ENCODE measurements at places on chromosomes 7 and 10.

DNA sequence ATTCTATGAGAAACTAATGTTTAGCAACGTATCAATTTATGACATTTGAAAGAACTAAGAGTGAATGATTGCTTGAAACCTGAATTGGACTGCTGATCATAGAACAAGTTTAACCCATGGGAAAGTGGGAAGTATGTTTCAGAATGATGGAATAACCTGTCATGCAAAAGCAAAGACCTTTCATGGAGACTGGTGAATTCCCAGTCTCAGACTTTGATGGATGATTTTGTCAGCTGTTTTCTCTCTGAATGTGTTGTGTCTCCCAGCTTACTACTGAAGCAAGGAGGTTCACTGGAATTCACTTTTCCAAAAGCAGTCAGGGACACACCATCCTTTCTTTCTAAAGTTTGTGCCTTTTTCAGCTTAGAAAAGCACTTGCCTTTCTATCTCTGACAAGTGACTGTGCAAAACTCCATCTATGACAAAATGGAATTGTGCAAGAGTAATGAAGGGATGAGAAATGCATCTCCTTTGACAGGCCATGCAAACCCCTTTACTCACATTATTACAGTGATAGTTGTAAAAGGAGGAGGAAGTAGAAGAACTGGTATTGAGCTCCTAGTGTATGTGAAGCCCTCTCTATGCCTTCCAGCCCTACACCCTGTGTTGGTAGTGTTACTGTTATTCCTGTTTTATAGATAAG lies 176.1 kb downstream of the PRKG1 start:
- DNase-seq: no peak

GRCh38 chr10:22997096-22997495 lies 69.2 kb downstream of the ARMC3 start:
- no peak for DNase-seq

GRCh38 chr10:45353186-45353585 lies 20.8 kb upstream of the ALOX5 start:
- DNase-seq: no peak

DNA sequence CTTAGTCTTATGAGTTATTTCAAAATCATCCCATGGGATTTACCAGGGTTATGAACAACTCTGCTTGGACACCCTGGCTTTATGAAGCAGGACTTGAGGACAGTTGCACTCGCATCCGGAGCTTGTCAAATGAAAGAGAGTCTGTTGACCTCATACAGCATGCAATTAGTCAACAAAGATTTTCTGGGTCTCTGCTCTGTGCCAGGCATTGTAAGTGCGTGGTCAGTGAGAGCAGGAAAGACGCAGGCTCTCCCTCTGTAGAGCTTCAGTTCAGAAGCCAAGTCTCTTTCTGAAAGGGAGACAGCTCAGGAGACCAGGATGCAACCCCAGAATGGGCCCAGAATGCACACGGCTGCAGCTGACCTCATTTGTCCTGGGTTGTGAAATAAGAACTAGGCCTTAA lies 45.5 kb upstream of the DMBT1 start:
- DNase-seq: no peak

DNA sequence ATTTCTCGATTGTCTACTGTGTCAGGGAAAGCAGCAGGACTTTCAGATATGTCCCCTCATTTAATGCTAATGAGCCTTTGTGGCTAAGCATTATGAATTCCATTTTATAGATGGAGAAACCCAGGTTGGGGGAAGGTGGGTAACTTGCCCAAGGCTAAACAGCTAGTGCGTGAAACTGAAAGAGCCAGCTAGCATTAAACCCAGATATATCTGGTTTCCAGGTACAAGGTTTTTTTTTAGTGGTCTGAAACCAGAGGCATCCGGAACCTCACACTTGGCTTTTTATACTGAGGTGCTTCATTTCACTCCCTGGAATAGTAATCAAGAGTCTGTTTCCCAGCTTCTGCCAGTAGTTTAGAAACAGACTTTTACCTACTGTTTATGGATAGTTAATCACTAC lies 694.8 kb downstream of the PHTF2 start:
- no peak for DNase-seq

- peak; percentile 3 for DNase-seq
Measured at GRCh38 chr10:108323274-108323798, 1158.8 kb upstream of the SORCS1 start.

DNA sequence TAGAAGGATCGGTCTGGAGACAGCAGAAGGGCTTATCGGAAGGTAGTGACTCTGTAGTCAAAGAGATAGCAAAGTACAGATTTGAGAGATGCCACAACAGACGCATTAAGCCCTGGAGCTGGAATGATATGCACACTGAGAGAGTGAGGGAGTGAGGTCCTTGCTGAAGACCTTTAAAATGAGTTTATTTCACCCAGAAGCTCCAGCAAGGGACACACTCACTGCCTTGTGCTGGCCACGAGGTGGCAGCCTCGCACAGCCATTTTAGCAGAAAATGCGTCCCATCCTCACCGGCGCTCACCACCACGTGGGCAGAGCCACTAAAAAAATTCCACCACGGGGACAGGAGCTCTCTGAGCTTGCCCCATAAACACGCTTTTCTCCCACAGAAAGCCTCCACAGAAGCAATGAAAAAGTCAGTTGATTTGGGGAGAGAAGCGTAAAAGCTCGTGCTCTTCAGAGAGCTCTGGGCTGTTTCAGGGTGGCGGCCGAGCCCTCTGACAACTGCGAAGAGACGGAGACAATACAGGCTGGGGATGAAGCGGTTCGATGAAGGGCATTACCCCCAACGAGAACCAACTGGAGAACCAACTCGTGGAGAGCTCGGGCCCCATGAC lies 163.0 kb upstream of the KLF14 start:
- peak; percentile 74 for DNase-seq

GRCh38 chr10:80167471-80168161 lies 35.1 kb downstream of the PLAC9 start:
- no peak for DNase-seq

DNA sequence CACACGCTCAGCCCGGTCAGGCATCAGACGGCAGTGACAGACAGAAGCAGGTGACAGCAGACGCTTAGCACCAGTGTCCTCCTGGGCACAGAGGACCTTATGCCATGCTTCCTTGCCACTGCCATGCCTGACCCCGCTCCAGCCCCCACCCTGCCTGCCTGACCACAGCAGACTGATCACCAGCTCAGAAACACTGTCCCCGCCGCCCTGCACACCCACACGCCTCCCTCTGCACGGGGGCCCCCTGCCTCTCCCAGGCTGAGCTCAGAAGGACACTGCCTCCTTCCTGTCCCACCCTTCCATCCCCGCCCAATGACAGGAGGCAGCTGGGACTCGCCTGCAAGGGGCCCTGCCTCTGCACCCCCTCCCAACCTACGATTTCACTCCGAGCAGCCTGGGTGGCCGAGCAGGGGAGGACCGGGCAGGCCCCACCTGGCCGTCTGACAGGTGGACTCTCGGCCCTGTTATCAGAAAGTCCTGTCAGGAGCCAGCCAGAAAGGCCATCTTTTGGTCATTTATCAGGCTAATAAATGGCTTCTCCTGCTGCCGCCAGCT lies 183.4 kb downstream of the ELFN1 start:
- DNase-seq: no peak

- no peak for DNase-seq
Measured at GRCh38 chr7:139866047-139866837, 37.2 kb downstream of the TBXAS1 start.

- DNase-seq: no peak
Measured at GRCh38 chr10:60511477-60512229, 122.0 kb upstream of the ANK3 start.

- no peak for DNase-seq
Measured at GRCh38 chr7:148230296-148230695, 360.3 kb upstream of the C7orf33 start.

DNA sequence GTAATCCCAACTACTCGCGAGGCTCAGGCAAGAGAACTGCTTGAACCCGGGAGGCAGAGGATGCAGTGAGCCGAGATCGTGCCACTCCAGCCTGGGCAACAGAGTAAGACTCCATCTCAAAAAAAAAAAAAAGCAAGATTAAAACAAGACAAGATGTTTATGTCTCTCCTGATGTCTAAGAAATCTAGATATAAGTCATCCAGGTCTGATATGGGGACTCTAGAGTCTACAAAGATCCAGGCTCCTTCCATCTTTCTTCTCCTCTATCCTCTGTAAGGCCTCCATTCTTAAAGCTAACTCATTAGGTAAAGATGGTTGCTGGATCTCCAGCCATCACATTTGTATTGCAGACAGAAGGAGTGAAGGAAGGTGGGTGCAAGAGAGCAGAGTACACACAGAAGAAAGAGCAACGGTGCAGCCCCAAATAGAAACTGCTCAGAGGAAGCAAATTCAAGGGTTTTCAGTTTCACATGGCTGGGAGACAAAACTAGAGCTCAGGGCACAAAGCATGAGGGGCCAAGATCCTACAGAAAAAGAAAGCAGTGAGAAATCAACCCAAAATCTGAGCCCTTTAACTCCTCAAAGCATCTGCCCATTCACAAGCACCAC lies 57.6 kb downstream of the USP6NL start:
- DNase-seq: no peak

GRCh38 chr7:73621168-73622063 lies 2.9 kb downstream of the MLXIPL start:
- DNase-seq: no peak

GRCh38 chr7:83452256-83452655 lies 196.7 kb downstream of the SEMA3E start:
- no peak for DNase-seq

DNA sequence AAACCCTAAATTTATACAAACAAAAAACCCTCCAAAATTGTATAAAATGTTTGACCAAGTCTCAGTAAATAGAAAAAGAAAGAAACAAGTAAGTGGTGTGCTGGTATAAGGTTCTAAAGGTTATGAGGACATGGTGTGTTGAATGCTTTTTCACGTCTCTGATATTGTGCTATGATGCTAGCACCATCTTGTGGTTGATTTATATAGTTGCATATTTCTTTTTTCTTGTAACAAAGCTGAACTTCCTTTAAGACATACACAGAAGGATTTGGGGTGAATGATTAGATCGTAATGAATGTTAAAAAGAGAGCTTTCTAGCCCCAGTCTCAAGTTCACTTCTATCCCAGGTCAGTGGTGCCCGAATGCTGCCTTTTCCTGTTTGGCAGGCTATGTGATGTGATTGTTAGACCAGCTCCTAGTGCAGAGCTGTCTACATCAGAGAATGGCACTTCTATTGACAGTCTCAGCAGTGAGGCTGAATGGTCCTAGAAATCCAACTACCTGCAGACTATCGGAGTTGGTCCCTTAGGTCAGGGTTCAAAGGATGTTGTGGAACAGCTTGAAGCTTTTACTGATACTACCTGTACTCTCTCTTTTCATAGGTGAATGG lies 25.0 kb downstream of the VTI1A start:
- DNase-seq: peak; percentile 20

GRCh38 chr10:7030134-7030855 lies 380.5 kb downstream of the SFMBT2 start:
- DNase-seq: no peak

- DNase-seq: no peak
Measured at GRCh38 chr10:132702601-132703418, 83.1 kb downstream of the NKX6-2 start.

GRCh38 chr7:155758348-155758747 lies 53.9 kb downstream of the SHH start:
- no peak for DNase-seq

GRCh38 chr7:95897557-95898251 lies 125.3 kb downstream of the DYNC1I1 start:
- DNase-seq: no peak

DNA sequence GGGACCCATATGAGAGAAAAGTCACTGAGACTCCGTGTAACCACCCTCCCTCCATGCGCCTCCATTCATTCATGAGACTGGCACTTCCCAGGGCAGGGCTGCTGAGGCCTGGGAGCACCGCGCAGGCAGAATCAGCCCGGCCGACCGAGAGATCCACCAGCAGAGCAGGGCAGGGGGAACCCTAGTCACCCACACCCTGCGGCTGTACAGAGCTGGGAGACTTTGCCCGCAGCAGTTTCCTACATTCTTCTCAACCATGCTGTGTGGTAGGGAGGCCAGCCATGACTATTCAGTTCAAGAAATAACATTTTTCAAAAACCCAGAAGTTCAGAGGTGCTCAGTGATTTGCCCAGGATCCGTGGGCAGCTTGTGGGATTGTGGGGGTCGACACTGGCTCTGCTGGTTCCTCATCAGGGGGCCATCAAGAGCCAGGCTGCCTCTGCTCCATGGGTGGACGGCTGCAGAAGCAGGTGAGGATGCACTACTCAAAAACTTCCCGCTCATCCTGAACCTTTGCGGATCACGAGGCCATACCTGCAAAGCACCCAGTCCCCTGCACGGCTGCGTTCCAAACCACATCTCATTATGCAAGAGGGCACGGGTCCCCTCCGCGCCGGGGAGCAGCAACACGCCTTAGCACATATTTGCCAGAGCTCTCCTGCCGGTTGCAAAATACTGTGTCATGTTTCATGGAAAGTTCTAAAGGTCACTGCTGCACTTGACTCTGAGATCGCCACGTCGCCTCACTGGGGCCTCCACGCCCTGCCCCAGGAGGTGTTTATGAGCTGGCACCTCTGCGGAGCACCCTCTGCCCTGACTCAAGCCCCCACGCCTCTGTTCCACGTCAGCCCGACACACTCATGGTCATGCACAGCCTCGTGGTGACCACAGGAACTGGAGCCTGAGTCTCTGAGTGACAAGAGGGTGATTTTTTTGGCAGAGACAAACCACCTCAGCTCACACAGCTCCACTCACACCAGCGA lies 132.0 kb downstream of the PRKAG2 start:
- no peak for DNase-seq

DNA sequence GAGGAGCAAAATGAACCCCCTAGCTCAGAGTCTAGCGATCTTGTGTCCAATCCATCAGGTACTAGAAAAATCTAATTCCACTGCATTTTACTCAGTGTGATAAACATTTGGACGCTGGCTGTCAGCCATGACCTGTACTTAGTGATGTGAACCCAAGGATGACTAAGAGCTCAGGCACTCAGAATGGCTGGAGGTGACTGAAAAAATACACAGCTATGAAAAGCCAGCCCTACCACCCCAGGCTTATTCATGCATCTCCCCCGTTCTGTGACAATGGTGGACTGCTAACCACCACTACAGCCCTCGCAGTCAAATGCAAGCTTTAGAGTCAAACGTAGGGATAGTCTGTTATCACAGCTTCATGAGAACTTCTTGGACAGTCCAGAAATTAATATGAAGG lies 14.9 kb downstream of the AFAP1L2 start:
- DNase-seq: no peak

GRCh38 chr7:155508376-155509358 lies 37.7 kb downstream of the CNPY1 start:
- no peak for DNase-seq

All from neuronal stem cell (in vitro differentiated cells).